ENCODE measurements at places on chromosomes 3 and 15. TPM values are rescaled to one million over a fixed set of nuclear protein-coding genes. Genes with fewer than 3 reads are reported as not detected.

ADGRG7 gene
- not detected for total RNA-seq

C3orf70 gene
- 1.5 TPM for total RNA-seq

DNA sequence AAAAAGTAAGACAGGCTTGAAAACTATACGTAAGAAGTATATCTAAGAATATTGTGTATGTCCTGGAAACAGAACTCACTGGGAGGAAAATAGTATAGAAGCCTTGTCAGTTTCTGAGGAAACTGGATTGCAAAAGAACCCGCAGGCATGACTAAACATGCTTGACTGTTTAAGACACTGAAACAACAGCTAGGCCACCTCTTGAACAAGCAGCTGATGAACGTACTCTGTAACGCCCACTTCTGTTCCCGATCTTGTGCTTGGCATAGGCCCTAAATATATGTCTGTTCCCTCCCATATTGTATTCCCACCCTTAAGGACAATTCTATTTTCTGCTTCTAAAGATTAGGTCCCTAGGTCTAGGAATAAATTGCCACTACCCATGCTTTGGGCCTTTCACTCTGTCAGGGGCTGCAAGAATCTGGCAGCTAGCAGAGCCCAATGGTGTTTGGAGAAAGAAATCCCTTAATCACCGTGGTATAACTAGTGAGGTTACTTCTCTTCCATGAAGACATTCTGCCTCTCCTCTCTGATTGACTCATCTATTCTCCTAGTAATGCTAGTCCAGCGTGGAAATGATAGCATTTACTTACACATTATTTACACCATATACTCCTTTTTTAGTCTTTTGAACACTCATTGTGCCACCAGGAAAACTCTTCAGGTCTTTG lies 46.2 kb downstream of the CD200 start:
- H3K27ac ChIP-seq, result no peak overlapping the region
- no peak overlapping the region for H3K4me3 ChIP-seq
- H3K27me3 ChIP-seq, result no peaks in the 10 kb centered on the region
- peaks cover 30% of the 10 kb centered on the region for H3K4me1 ChIP-seq

GRCh38 chr15:54810031-54810430 lies 386.7 kb downstream of the RSL24D1 start:
- H3K36me3 ChIP-seq, result no peaks in the 10 kb centered on the region
- no peak for DNase-seq
- H3K27ac ChIP-seq, result no peak overlapping the region
- H3K27me3 ChIP-seq, result no peaks in the 10 kb centered on the region
- H3K4me3 ChIP-seq, result no peak overlapping the region
- H3K4me1 ChIP-seq, result no peaks in the 10 kb centered on the region

B3GALNT1 gene
- 8.3 TPM for total RNA-seq

MINAR1 gene
- total RNA-seq, result 1.4 TPM

PRR20G gene
- not detected for total RNA-seq

GRCh38 chr15:40930430-40931299 lies 1.5 kb downstream of the DLL4 start:
- H3K4me3 ChIP-seq, result peak overlapping the region; percentile 88
- peaks cover 81% of the 10 kb centered on the region for H3K27me3 ChIP-seq
- no peak overlapping the region for H3K27ac ChIP-seq
- H3K4me1 ChIP-seq, result peaks cover 23% of the 10 kb centered on the region

DNA sequence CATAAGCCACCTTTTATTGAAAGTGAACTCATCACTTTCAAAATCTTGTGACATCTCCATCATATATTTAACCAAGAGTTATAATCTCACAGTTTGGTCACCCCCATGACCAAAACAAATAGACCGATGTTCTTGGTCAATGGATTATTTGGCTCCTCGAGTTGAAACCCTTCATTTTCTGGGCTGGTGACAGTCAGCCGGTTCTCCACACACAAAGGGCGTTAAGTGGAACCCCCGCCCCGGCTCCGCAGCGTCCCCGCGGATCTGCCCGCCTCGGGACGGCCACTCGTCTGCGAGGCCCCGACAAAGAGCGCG lies 772 bp downstream of the TSPAN3 start:
- peaks cover 11% of the 10 kb centered on the region for H3K4me1 ChIP-seq
- no peaks in the 10 kb centered on the region for H3K36me3 ChIP-seq
- H3K27me3 ChIP-seq, result peaks cover 11% of the 10 kb centered on the region
- no peak for DNase-seq

DNA sequence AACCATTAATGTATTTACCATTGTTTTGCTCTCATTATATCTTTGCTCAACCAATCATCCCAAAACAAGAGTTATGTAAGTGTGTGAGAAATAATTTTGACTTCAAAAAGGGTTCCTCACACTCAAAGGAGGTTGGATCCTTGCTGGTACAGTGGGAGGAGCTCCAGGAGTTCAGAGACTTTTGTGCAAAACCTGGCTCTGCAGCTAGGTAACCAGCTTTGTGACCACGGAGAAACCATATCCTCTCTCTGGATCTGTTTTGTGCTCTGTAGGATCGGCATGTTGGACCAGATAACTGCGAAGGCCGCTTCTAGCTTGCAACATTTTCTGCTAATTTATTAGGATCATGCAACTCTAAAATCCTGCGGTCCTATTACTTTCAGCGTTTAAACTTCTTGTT lies 128.6 kb upstream of the LIPC start:
- no peak overlapping the region for H3K27ac ChIP-seq
- no peak for DNase-seq
- H3K36me3 ChIP-seq, result no peaks in the 10 kb centered on the region

- no peaks in the 10 kb centered on the region for H3K27me3 ChIP-seq
- no peak overlapping the region for H3K4me3 ChIP-seq
- H3K27ac ChIP-seq, result no peak overlapping the region
- H3K36me3 ChIP-seq, result no peaks in the 10 kb centered on the region
- no peak for DNase-seq
Measured at GRCh38 chr3:115975796-115976195, 352.5 kb downstream of the GAP43 start.

DNA sequence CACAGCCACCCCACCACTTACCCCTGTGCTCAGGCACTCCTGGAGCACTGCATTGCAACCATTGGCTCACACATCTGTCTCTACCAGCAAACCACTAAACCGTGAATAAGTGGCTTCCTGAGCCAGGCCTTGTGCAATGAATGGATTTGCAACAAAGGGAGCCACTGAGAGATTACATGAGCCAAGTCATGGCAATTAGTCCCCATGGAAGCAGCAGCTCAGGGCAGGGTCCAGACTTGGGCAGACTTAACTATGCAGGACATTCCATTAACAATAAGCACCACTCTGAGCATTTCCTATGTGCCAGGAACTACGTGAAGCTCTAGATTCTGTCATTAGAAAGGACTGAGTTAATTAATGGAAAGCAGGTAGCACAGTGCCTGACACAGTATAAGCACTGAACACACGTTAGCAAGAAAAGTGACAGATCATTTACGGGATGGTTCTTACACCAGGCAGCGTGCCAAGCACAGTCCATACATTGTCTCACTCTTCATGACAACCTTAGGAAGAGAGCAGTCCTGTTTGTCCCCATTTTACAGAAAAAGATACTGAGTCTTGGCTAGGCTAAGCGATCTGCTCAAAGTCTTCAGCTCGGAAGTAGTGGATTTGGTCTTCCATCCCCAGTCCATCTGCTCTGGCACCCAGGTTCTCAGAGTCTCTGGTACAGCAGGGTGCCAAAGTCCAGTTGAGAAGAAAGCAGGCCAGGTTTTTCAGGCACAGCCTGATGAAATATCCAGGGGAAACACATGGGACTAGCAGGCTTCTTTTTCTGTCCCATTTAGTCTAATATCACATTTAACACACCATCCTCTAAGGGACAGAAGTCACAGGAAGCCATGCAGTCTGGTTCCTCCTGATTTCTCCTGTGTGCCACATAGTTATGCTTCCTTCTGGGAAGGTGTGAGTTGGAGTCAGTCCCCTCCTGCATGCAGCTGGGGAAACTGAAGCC lies 44.1 kb downstream of the LIPC start:
- H3K36me3 ChIP-seq, result no peaks in the 10 kb centered on the region
- no peak overlapping the region for H3K27ac ChIP-seq
- DNase-seq, result no peak
- no peaks in the 10 kb centered on the region for H3K4me1 ChIP-seq
- no peak overlapping the region for H3K4me3 ChIP-seq

- no peak overlapping the region for H3K27ac ChIP-seq
- H3K36me3 ChIP-seq, result no peaks in the 10 kb centered on the region
- no peak for DNase-seq
Measured at GRCh38 chr3:159757341-159758060, 231.1 kb upstream of the IL12A start.

KNG1 gene
- not detected for total RNA-seq

PAK6 gene
- total RNA-seq, result 20.0 TPM

DNA sequence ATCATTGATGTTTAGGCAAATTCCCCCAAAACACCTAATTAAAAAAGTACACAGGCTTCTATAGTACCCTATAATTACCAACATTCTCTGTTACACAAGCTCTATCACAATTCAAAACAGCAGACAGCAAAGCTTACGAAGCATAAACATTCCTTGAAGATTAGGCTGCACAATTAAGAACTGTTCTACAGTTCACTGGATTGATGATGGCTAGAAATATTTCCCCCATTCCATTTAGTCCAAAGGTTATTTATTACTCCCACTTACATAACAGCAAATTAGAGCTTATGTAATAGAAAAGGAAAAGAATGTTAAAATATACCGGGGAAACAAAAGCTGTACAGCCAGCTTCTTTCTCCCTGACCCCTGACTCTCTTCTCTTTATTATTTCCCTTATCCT lies 49.3 kb downstream of the UACA start:
- DNase-seq, result no peak
- no peaks in the 10 kb centered on the region for H3K27me3 ChIP-seq
- H3K27ac ChIP-seq, result no peak overlapping the region
- H3K36me3 ChIP-seq, result no peaks in the 10 kb centered on the region
- no peak overlapping the region for H3K4me3 ChIP-seq

GABRR3 gene
- total RNA-seq, result not detected

GRCh38 chr3:16136055-16136454 lies 38.4 kb upstream of the GALNT15 start:
- H3K4me3 ChIP-seq, result no peak overlapping the region
- no peak overlapping the region for H3K27ac ChIP-seq
- H3K27me3 ChIP-seq, result no peaks in the 10 kb centered on the region
- no peaks in the 10 kb centered on the region for H3K36me3 ChIP-seq

PRR23E gene
- total RNA-seq, result not detected

GRCh38 chr3:161598639-161599038 lies 102.0 kb downstream of the OTOL1 start:
- peaks cover 10% of the 10 kb centered on the region for H3K4me1 ChIP-seq
- H3K4me3 ChIP-seq, result no peak overlapping the region
- H3K36me3 ChIP-seq, result no peaks in the 10 kb centered on the region
- DNase-seq, result no peak
